ENCODE measurements at places on chromosomes 3 and 15.
A peak's percentile ranks its signal among the peaks of the same experiment; 100 is the strongest.

GRCh38 chr3:55483196-55484095 is 3.7 kb downstream of the WNT5A start:
- DNase-seq = no peak

GRCh38 chr3:165111401-165111800 is 33.1 kb upstream of the SI start:
- no peak for DNase-seq

DNA sequence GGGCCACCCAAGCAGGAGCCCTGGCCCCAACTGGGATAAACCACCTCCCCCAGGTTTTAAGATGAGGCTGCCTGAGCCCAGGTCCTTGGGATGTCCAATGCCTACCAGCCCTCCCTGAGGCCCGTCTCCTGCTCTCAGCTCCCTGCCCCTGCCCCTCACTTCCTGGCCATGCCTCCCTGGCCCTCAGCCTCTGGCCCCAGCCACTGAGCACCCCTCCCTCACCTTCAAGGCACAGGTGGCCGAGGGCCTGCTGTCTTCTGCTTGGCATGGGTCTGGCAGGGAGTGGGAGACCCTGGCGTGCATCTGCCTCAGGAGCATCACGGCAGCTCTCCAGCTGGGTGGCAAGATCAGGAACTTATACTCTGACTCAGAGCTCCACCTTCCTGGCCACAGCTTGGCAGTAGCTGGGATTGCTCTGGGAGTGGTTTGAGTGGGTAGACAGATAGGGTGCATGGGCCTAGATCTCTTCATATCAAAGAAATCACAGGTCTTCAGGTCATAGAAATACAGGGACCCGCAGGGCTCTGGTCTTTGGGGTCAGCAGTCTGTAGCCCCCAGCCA is at the start of gene PLA2G4E:
Gene PLA2G4E (minus strand): TSS at position 330 of the 561 bp plus-strand sequence. CDS start 12 bp downstream, at position 318.
- DNase-seq = no peak

- no peak for DNase-seq
Observed at GRCh38 chr3:17793542-17794195, 51.2 kb upstream of the TBC1D5 start.

DNA sequence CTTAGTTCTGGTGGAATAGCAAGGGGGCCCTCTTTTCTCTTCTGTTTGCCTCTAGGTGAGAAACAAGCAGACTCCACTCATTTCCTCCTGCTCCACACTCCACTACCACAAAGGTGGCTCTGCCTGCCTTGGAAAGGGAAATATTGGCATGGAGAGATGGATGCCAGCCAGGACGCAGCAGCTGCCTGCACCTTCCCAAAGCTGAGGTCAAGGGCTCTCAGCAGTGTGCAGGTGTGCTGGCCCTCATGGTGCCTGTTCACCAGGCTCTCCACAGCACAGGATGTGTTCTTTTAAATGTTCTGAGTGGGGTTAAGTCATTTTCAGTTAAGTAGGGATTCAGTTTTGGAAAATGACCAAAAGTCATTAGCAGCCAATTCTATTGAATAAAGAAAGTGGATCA is 211.2 kb upstream of the STRIT1 start:
- DNase-seq = no peak

- no peak for DNase-seq
Observed at GRCh38 chr3:178684881-178685590, 148.8 kb downstream of the KCNMB2 start.

- DNase-seq = peak; percentile 72
Observed at GRCh38 chr15:86624261-86625036, 544.8 kb downstream of the AGBL1 start.

DNA sequence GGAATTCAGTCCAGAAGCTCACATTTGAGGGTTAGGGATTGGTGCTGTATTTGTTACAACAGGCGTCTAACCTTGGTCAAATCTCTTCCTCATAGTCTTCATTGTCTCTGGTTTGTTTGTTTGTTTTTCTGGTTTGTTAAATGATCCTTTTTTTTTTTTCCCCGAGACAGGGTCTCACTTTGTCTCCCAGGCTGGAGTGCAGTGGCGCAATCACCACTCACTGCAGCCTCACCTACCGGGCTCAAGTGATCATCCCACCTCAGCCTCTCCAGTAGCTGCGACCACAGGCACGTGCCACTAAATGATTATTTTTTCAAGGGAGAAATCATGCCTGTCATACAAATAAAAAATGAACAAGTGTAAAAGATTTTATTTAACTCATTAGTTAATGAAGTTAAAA is 14.3 kb upstream of the ADPGK start:
- no peak for DNase-seq

DNA sequence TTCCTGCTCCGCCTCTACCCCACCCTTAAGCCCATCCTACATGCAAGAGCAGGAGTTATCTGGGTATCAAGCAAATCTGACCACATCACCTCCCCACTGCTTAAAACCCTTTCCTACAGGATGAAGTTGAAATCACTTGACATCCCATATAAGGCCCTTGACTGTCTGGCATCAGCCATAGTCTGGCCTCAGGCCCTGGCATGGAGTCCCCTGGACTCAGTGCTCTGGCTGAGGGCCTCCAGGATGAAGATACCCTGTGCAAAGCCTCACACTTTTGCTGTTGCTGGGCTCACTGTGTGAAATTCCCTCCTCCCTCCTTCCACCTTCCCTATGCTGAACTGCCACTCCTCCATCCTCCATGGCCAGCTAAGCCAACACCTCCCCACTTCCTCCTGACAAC is 65.2 kb upstream of the GLCE start:
- DNase-seq = no peak

- no peak for DNase-seq
Observed at GRCh38 chr15:80989081-80989517, 520 bp downstream of the MESD start.

GRCh38 chr3:39065197-39065596 is 13.4 kb downstream of the WDR48 start:
- DNase-seq = no peak

GRCh38 chr3:61617041-61617440 is 55.7 kb downstream of the PTPRG start:
- DNase-seq = no peak

DNA sequence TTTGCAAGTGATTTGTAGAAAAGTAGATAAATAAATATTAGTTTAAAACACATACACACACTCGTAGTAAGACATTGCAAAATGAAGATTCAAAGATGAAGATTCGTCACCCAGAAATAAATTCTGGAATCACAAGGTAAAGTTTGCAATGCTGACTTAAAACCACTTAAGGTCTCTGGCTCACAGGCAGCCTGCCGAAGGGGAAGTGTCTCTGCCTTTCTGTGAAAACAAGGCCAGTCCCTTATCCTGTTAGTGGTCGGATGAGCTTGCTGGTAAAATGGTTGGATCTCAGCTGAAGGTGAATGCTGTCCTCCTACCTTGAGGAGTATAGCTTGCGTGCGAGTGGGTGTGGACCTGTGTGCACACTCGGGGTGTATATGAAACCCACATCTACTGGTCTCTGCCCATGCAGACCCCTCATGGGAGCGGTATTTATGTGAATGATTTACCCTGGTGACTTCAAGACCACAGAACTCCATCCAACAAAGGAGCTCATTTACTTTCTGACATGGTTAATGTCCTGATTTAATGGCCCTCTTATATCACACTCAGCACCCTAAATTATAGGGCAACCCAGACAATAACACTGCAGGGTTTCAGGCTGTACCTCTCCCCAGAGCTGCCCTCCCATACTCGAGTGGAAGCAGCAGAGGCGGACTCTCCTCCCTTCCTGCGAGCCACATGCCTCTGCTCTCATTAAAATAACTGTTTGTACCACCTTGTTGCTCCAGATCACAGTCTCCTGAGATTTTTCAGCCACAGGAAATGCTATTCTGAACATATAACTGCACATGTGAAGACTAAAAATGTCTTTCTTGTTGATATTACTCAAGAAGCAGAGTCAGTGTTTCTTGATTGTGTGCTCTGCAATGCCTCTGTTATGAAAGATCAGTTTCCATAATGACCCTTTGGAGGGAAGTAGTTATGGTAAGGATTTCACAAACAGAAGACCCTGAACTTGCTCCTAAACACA is 45.9 kb upstream of the ALDH1A3 start:
- no peak for DNase-seq

- DNase-seq = no peak
Observed at GRCh38 chr15:77825546-77825945, 192.8 kb upstream of the LINGO1 start.

DNA sequence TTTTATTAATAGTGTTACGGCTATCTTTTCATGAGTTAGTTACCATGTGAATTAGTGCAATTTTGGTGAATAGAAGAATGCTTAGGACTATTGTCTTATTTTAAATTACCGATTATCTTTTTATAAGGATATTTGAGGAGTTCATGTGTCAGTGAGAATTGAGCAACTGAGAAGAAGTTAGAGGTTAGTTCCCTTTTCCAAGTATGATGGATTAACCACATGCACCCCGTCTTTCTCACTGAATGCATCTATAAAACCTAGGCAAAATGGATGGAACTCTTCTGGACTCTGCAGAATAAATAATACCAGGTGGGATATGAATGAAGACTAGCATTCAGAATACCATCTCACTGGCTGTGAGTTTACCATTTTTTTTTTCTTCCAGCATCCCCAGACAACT is 74.3 kb downstream of the TCF12 start:
- DNase-seq = no peak

DNA sequence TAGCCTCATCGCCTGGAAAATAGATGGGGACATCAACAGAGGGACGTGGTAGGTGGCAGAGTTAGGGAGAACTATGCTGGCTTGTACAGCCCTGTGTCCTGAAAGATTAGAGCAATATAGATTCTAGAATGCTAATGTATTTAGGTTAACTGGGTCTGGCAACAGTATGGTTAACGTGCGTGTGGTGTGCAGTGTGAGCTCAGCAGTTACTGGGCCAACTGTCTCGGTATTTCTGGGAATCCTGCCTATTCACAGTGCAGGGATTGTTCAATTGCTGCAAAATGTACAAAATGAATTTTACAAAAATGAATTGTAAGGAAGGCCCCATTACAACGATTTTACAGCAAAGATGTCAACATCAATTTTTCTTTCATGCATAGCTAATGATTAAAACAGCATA is 20.6 kb downstream of the MEIS2 start:
- no peak for DNase-seq

DNA sequence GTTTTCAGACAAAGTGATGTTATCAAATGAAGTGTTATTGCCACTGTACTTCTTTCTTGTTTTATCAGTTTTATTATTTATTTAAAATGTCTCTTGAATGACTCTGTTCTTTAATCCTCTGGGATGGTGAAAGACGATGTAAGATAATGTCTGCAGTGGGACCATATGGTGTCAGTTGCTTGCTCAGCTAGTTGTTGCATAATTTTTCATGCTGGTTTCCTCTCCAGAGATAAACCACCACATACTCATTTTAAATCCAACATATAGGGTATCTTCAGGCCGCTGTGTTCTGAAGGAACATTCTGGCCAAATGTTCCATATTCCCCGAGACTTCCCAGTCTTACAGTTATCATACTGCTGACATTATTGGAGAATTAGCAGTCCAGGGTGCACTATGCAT is 75.9 kb downstream of the GABRG3 start:
- no peak for DNase-seq

DNA sequence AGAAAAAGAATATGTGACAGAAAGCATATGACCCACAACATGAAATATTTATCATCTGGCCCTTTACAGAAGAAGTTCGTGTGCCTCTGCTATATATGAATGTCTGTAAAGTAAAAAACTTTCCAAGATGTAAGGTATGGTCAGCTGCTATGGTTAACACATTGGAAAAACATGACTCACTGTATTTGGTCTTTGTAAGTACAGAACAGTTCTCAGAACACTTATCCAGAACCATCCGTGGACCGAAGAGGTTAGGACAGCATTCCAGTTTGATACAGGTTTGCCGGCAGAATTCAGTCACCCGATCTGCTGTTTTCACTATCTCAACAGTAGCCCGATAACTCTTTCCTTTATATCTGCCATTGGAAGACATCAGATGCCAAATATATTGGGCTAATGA is 13.5 kb upstream of the STIMATE start:
- DNase-seq = no peak

GRCh38 chr3:195247086-195247862 is 23.7 kb downstream of the XXYLT1 start:
- no peak for DNase-seq

GRCh38 chr3:195805181-195805580 is 6.5 kb downstream of the MUC4 start:
- no peak for DNase-seq

- DNase-seq = no peak
Observed at GRCh38 chr3:48899273-48899672, 591 bp upstream of the SLC25A20 start.

DNA sequence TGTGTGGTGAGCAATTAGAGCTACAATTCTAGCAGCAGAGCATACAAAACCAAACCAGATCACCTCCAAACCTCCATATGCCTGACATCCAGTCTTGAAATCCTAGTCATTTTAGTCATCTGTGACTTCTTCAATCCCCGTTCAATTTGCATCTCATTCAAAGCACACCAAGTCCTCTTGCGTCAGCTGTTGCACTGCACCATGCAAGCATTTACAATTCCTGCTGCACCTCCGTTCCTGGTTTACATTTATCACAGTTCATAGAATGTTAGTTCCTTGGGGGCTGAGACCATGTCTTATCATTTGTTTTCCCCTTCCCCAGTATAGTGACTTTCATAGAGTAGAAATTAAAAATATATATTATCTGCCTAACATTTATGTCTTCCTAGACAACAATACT is 116.9 kb downstream of the BDH1 start:
- DNase-seq = no peak

- no peak for DNase-seq
Observed at GRCh38 chr3:121096953-121097352, 188.9 kb downstream of the STXBP5L start.

DNA sequence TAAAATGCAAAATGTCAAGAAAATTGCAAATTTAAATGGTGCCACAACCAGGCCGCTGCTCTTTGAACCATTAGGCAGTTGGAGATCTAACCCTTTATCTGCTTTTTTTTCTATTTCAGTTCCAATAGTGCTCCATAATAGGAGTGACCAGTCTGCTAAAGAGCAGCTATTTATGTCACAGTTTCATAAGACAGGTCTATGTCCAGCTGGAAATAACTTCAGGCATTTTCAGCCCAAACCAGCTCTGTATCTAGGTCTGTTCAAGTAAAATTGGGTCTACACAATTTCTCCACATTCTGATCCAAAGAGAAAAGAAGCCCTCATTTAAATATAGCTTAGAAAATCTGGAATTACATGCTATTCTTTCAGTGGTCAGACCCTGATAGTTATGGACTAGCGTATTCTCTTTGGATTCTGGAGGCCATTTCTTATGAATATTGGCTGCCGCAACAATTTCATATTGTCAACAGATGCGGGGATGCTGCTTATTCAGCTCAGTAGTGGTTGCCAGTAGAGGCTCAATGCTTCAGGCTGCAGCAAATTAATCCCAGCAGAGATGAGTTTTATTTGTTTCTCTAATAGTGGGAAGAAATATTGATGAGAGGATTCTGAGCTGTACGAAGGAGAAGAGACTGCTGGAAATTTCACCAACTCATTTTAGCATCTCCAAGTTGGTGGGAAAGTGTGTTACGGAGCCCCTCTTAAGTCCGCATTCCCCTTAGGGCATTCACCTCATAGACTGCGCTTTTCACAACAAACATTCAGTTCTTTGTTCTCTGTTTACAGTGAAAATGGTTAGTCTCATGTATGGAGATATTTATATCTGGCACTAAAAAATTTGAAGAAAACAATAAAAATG is 887.0 kb downstream of the ROBO1 start:
- DNase-seq = no peak

GRCh38 chr15:60299452-60300047 is 98.2 kb downstream of the ANXA2 start:
- DNase-seq = no peak

GRCh38 chr3:190722181-190722905 is 140.2 kb downstream of the GMNC start:
- DNase-seq = no peak

- DNase-seq = peak; percentile 7
Observed at GRCh38 chr3:195182470-195182795, 88.5 kb downstream of the XXYLT1 start.

All from stimulated activated CD4-positive, alpha-beta T cell treated with anti-CD3 and anti-CD28 coated beads, TNF-alpha, amount 100 ng/mL, for 48 hours (primary cell).